ENCODE measurements at places on chromosomes 6 and 20.

DNA sequence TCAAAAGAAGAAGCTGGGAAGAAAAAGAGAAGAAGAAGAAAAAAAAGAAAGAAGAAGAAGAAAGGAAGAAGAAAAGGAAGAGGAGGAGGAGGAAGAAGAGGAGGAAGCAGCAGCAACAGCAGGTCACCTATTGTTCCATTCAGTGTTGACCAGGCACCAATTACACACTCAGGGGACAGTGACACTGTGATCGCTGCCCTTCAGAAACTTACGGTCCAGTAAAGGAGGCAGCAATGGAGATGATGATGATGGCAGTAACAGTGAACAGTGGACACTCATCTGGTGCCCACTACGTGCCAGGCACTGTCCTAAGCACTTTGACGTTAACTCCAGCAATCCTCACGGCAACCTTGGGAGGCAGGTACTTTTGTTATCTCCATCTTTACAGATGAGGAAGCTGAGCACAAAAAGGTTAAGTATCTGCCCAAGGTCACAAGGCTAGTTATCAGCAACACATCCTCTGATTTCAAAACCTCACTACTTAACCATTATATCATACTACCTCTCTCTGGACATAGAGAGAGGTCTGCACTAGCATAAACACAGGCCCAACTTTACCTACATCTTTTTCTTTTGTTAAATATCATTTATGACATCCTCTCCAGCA lies 83.2 kb downstream of the SLC22A23 start:
- DNase-seq, result no peak

- peak; percentile 48 for DNase-seq
These were observed 306.9 kb downstream of the DHX35 start for GRCh38 chr20:39268981-39269461.

- DNase-seq, result no peak
These were observed 55.9 kb upstream of the HDDC2 start for GRCh38 chr6:125357515-125358256.

DNA sequence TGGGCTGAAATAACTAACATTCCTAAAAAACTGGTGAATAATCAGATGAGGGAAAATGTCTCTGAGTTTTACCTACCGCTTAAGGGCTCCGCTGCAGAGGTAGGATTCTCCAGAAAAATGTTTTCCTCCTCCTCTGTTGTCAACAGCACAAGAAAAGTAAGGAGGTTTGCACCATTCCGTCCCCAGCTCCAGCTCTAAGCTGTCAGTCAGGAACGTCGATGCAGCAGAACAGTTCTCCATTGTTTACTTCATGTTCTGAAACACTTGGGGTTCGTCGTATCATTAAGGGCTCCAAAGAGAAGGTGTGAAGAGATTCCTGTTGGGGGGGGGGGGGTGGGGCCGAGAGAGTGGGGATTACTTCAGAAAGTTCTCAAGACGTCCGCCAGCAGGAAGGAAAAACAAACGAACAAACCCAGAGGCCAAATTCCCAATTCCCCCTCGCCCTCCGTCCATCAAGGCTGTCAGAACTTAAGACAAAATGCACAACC lies 734 bp downstream of the MMS22L start:
- DNase-seq, result no peak

GRCh38 chr6:32192608-32193039 lies at the start of gene GPSM3:
Gene GPSM3, minus strand, starts transcription at chr6:32192643. Its CDS starts 130 bp downstream, at chr6:32192513.
- no peak for DNase-seq

- no peak for DNase-seq
These were observed 120.4 kb downstream of the RNF144B start for GRCh38 chr6:18507561-18507960.
